ENCODE measurements at places on chromosomes 3 and 15. TPM values are rescaled to one million over a fixed set of nuclear protein-coding genes. Genes with fewer than 3 reads are reported as not detected.

Gene RARRES1
- polyA plus RNA-seq, result 72.2 TPM

Gene PDCD10
- polyA plus RNA-seq, result 63.9 TPM

Gene GPR149
- not detected for polyA plus RNA-seq

Gene PPCDC
- 11.4 TPM for polyA plus RNA-seq

Gene C3orf80
- polyA plus RNA-seq, result 6.4 TPM

- H3K27ac ChIP-seq, result peak overlapping the region; percentile 33
- no peaks in the 10 kb centered on the region for H3K4me1 ChIP-seq
- no peaks in the 10 kb centered on the region for H3K27me3 ChIP-seq
- H3K4me3 ChIP-seq, result no peak overlapping the region
These were observed 22.9 kb downstream of the ATP8B4 start for GRCh38 chr15:50095938-50096821.

GRCh38 chr3:179454887-179455286 lies 3.6 kb upstream of the GNB4 start:
- no peak for DNase-seq
- H3K36me3 ChIP-seq, result no peaks in the 10 kb centered on the region
- H3K27me3 ChIP-seq, result no peaks in the 10 kb centered on the region
- H3K4me3 ChIP-seq, result no peak overlapping the region

- H3K27me3 ChIP-seq, result no peaks in the 10 kb centered on the region
- H3K27ac ChIP-seq, result no peak overlapping the region
- no peak for DNase-seq
- H3K4me3 ChIP-seq, result no peak overlapping the region
These were observed 28.1 kb downstream of the PRR23E start for GRCh38 chr3:127221037-127221436.

GRCh38 chr3:52406231-52406661 lies 38.7 kb downstream of the SEMA3G start:
- no peak overlapping the region for H3K27ac ChIP-seq
- no peaks in the 10 kb centered on the region for H3K27me3 ChIP-seq

- H3K4me3 ChIP-seq, result no peak overlapping the region
- H3K4me1 ChIP-seq, result no peaks in the 10 kb centered on the region
- no peak overlapping the region for H3K27ac ChIP-seq
- H3K27me3 ChIP-seq, result no peaks in the 10 kb centered on the region
- DNase-seq, result no peak
These were observed 248.7 kb upstream of the CBLB start for GRCh38 chr3:106117490-106117858.

GRCh38 chr3:190721330-190721729 lies 141.2 kb downstream of the GMNC start:
- no peak overlapping the region for H3K4me3 ChIP-seq
- DNase-seq, result no peak
- H3K36me3 ChIP-seq, result no peaks in the 10 kb centered on the region
- H3K4me1 ChIP-seq, result no peaks in the 10 kb centered on the region
- H3K27me3 ChIP-seq, result no peaks in the 10 kb centered on the region
- no peak overlapping the region for H3K27ac ChIP-seq

DNA sequence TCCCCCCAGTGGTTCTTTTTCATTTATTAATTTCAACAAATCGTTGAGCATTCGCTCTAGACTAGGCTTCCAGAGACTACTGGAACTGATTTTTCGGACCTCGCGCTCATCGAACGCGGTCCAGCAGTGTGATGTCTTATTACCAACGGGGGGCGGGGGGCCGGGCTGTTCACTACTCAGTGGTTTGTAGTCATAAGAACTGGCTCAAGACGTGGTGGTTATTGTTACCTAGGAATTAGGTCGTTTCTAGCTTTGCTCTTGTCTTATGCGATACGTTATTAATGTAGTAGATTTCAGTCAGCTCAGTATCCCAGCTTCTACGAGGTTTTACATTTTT lies 858 bp downstream of the RBM5 start:
- no peak for DNase-seq
- peak overlapping the region; percentile 99 for H3K4me3 ChIP-seq
- H3K27ac ChIP-seq, result peak overlapping the region; percentile 88
- H3K36me3 ChIP-seq, result peaks cover 41% of the 10 kb centered on the region

GRCh38 chr15:32096213-32096612 lies 65.9 kb downstream of the CHRNA7 start:
- no peaks in the 10 kb centered on the region for H3K36me3 ChIP-seq
- H3K27me3 ChIP-seq, result peaks cover 21% of the 10 kb centered on the region
- DNase-seq, result no peak
- H3K4me3 ChIP-seq, result no peak overlapping the region
- no peaks in the 10 kb centered on the region for H3K4me1 ChIP-seq

GRCh38 chr3:183907911-183908331 lies 23.2 kb upstream of the PARL start:
- H3K27me3 ChIP-seq, result no peaks in the 10 kb centered on the region
- no peak for DNase-seq
- H3K27ac ChIP-seq, result no peak overlapping the region
- H3K4me1 ChIP-seq, result no peaks in the 10 kb centered on the region
- H3K36me3 ChIP-seq, result no peaks in the 10 kb centered on the region

DNA sequence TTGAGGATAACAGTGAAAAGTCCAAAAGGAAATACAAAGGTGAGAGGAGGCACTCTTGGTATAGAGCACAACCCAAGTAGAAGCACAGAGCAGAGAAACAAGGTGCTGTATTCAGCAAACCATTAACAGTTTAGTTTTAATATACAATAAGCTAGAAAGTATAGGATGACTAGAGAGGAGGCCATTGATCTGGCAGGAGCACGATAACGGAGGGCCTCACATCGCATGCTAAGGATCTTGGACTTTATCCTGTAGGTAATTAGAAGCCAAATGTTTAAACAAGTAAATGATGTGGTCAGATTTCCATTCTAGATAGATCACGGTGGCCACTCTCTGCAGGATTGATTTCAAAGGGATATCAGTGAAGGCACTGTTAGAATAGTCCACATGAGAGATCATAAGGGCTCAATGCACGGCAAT lies 935.0 kb downstream of the ROBO1 start:
- H3K4me1 ChIP-seq, result no peaks in the 10 kb centered on the region
- no peaks in the 10 kb centered on the region for H3K36me3 ChIP-seq
- H3K27me3 ChIP-seq, result no peaks in the 10 kb centered on the region
- no peak overlapping the region for H3K27ac ChIP-seq

DNA sequence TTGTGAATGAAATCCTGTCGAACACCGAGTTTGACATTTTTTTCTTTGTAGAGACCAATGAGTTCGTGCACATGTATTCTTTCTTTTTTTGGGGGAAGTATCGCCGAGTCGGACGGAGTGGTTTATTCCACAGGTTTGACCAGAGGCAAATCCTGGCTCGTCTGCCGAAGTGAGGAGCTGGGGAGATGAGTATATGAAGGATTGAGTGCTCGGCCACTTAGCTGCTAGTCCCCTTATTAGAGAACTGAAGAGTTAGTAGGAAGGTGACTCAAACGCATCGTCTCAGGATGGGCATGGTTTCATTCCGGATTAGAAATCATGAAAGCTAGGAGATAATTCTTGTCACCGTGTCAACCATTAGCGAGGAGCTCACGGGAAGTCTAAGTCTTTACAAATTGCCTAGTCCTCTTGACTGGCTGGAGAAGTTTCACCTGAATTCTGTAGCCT lies 154.7 kb upstream of the GOLIM4 start:
- H3K36me3 ChIP-seq, result no peaks in the 10 kb centered on the region
- DNase-seq, result peak; percentile 13
- peaks cover 6% of the 10 kb centered on the region for H3K27me3 ChIP-seq
- peaks cover 9% of the 10 kb centered on the region for H3K4me1 ChIP-seq
- H3K4me3 ChIP-seq, result peak overlapping the region; percentile 45

DNA sequence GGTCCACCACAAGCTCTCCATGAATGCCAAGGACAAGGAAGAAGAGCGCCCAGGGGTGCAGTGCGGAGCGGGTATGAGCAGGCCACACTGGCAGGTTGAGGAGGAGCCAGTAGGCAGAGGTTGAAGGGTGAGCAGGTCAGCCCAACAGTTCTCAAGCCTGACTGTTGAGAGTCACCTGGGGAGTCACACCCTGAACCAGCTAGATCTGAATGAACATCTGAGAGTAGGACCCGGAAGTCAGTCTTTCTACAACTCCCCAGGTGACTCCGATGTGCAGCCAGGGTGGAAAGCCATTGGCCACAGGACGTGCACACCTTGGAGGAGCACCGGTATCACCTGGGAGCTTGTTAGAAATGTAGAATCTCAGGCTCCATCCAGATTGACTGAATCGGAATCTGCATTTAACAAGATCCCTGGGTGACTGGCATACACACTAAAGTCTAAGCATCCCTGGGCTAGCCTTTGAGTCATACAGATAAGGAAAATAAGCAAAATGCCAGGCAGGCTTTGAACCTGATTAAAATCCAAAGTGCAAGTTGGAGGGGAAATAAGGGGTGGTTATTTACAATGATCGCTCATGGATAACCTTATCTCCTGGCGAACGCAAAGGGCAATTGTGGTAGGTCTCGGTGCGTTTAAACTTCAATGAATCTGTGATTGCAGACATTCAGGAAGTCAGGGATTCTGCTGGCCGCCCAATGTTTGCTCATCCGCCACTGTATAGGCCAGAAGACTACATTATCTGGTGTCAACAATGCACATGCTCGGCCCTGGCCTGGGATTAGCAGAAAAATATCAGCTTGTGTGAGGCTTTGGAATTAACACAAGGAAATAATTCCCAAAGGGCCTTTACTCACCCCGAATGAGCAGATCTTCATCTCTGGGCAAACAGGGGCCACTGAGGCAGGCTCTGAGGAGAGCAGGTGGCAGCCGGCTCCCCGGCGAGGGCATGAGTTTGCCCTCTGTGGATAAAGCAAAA lies 11.7 kb upstream of the LYZL4 start:
- H3K4me3 ChIP-seq, result no peak overlapping the region
- no peaks in the 10 kb centered on the region for H3K36me3 ChIP-seq
- H3K27me3 ChIP-seq, result no peaks in the 10 kb centered on the region
- no peak overlapping the region for H3K27ac ChIP-seq
- no peak for DNase-seq
- no peaks in the 10 kb centered on the region for H3K4me1 ChIP-seq

- DNase-seq, result no peak
- H3K36me3 ChIP-seq, result no peaks in the 10 kb centered on the region
- H3K4me1 ChIP-seq, result no peaks in the 10 kb centered on the region
- no peak overlapping the region for H3K4me3 ChIP-seq
These were observed 7.5 kb upstream of the ALCAM start for GRCh38 chr3:105359098-105359762.

DNA sequence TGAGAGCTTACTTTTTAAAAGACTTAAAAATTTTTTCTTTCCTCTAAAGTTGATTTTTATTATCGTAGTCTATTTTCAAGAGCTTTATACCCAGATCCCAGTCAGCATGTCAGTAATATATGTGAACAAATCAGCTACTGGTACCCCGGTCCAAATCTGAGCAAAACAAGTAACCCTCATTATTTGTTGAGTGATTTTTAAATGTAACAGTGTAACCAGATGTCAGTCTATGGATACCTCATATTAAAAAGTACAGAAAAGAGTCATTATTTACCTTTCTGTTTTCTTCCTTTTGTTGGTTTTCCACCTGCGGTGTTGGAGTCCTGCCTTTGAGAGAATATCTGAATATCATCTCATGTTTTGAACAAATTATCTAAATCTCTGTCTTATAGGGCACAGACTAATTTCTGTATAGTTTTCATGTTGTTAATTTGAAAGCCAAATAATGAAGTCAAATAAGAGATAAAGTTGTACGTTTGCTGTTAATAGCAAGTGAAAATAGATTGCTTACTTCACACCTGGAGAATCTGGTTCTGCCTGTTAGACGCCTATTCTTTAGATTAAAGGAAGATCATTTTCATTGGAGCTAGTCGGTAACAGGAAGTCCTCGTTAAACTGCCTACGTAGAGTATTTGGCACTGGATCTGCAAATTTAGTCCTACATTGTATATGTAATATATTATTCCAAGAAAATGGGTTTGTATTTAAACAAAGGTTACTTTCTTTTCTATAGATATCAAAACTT lies at the start of gene STX19:
TSS of gene STX19 (minus strand) at position 505 of the 745 bp plus-strand sequence. CDS start 13,328 bp downstream, outside the sequence.
- peak; percentile 81 for DNase-seq
- no peaks in the 10 kb centered on the region for H3K36me3 ChIP-seq
- no peaks in the 10 kb centered on the region for H3K27me3 ChIP-seq
- peak within 1 kb of the TSS; percentile 7 for H3K4me3 ChIP-seq
- no peak within 1 kb of the TSS for H3K27ac ChIP-seq

- no peaks in the 10 kb centered on the region for H3K27me3 ChIP-seq
- H3K4me1 ChIP-seq, result peaks cover 28% of the 10 kb centered on the region
- H3K27ac ChIP-seq, result peak overlapping the region; percentile 75
- no peaks in the 10 kb centered on the region for H3K36me3 ChIP-seq
These were observed 10.8 kb downstream of the ZNF774 start for GRCh38 chr15:90362936-90363212.

GRCh38 chr3:8301977-8302735 lies 199.5 kb upstream of the LMCD1 start:
- no peaks in the 10 kb centered on the region for H3K27me3 ChIP-seq
- no peaks in the 10 kb centered on the region for H3K4me1 ChIP-seq
- DNase-seq, result no peak
- no peak overlapping the region for H3K4me3 ChIP-seq

DNA sequence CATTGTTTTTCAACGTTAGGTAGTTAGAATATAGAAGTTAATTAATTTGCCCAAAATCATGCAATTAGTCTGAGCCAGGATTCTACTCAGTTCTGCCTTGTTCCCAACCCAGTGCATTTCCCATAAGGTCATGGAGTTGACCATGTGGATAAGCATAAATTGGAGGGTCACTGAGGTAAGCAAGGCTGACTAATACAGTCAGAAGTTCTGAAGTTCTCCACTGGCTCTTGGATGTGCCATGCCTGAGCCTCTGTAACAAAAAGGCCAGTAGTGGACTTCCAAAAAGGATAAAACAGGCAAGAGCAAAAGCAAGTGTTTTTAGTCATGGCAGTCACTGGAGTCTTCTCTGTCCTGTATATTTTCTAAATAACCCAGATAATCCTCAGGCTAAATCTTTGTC lies 124.4 kb upstream of the PHLDB2 start:
- H3K36me3 ChIP-seq, result no peaks in the 10 kb centered on the region
- no peak overlapping the region for H3K4me3 ChIP-seq
- no peaks in the 10 kb centered on the region for H3K4me1 ChIP-seq
- H3K27me3 ChIP-seq, result no peaks in the 10 kb centered on the region

- H3K27me3 ChIP-seq, result no peaks in the 10 kb centered on the region
- no peak overlapping the region for H3K27ac ChIP-seq
- no peak overlapping the region for H3K4me3 ChIP-seq
- H3K4me1 ChIP-seq, result no peaks in the 10 kb centered on the region
These were observed 188.9 kb upstream of the MEIS2 start for GRCh38 chr15:37289109-37289765.

DNA sequence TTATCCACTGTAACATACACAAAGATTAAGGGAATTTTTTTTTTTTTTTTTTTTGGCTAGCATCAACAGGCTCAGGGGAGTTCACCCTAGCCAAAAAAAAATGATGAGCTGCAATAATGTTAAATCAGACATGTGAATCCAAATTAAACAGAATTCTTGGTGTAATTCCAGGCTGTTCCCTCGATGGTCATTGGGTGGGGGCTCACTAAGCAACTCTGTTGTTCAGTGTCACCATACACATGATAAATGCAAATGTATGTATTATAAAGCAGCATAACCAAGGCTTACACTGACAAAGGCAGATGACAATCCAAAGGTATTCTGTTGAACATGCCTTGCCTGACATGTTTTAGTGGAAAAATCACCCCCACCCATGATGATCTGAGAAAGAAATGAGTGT lies 29.0 kb downstream of the IL1RAP start:
- H3K27me3 ChIP-seq, result no peaks in the 10 kb centered on the region
- no peaks in the 10 kb centered on the region for H3K4me1 ChIP-seq
- no peaks in the 10 kb centered on the region for H3K36me3 ChIP-seq
- H3K4me3 ChIP-seq, result no peak overlapping the region
- H3K27ac ChIP-seq, result no peak overlapping the region

GRCh38 chr3:101690972-101691371 lies 4.5 kb upstream of the RPL24 start:
- no peaks in the 10 kb centered on the region for H3K27me3 ChIP-seq
- H3K4me3 ChIP-seq, result no peak overlapping the region
- no peaks in the 10 kb centered on the region for H3K36me3 ChIP-seq
- H3K27ac ChIP-seq, result peak overlapping the region; percentile 40
- H3K4me1 ChIP-seq, result peaks cover 51% of the 10 kb centered on the region
